Motor neuron (in vitro differentiated cells): ENCODE measurements at places on chromosomes 4 and X. TPM values are rescaled to one million over a fixed set of nuclear protein-coding genes. Genes with fewer than 3 reads are reported as not detected.
A peak's percentile ranks its signal among the peaks of the same experiment; 100 is the strongest.

DNA sequence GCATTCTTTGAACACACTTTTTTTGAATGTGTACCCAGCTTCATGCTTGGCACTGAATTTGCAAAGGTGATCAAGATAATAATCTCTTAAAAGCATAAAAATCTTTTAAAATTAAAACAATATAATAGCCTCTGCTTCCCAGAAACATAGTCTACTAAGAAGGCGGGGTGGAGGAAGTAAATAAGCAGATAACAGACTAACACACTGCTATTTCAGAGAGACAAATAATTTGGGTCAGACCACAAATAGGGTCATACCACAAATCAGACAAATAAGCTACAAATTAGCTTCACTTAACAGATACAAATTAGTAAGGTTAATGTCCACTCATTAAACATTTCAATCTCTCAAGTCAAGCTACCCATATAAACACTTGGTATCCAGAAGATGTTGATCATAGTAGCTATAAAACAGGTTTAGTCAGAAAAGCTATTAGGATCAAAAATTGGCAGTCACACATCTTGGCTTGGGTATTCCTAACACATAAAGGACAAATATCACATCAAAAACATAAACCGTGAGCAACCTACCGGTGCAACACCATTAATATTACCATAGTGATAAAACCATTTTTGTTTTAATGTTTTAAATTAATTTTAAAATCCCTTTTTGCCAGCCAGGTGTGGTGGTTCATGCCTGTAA, 47.3 kb downstream of the PPP3CA start:
- no peak for ATAC-seq

DNA sequence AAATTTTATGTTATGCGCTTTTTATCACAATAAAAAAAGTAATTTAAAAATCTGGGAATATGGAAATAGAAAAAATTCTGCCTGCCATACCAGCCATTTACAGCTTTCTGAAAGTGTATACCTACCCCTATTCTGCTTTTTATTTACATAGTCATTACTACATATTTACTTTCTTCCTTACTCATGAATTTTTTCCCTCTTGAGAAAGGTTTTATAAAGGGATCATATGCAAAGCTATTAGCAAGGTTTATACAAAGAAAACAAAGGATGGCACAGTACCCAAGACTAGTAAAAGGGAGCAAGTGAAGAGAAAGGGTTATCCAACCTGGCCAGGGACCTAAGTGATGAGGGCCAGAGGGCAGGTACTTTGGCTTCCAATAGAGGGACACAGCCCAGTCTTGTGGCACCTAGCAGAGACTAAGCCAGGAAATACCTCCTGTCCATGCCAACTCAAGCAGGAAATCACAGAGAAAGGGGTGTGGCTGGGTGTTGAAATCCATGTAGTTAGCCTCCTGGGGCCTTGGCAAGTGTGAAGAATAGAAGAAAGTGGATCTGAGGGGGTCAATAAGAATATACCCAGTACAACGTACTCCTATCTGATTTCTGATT, 207.3 kb upstream of the VEGFC start:
- peak; percentile 56 for ATAC-seq

DNA sequence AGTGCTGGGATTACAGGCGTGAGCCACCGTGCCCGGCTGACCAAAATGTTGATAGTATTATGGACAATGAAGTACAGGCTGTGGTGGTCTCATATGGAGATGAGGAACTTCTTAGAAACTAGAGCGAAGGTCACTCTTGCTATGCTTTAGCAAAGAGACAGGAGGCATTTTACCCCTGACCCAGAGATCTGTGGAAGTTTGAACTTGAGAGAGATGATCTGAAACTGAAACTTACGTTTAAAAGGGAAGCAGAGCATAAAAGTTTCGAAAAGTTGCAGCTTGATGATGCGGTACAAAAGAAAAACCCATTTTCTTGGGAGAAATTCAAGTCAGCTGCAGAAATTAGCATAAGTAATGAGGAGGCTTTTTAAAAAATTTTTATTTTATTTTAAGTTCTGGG, 8.5 kb upstream of the CTAG2 start:
- ATAC-seq, result no peak

GRCh38 chr4:4333265-4333706, 43.2 kb downstream of the ZBTB49 start:
- ATAC-seq, result no peak

Gene SLC9B1
- 0.28 and 1.5 TPM in 2 replicates for total RNA-seq

GRCh38 chrX:85503258-85504158, 124.0 kb upstream of the POF1B start:
- no peak for ATAC-seq

GRCh38 chr4:53463340-53463739, 85.9 kb downstream of the FIP1L1 start:
- ATAC-seq, result no peak

Gene SCRG1
- total RNA-seq, result 2.8 and 4.1 TPM in 2 replicates

- no peak for ATAC-seq
These were observed 6.7 kb downstream of the MAN2B2 start for GRCh38 chr4:6581566-6582121.

DNA sequence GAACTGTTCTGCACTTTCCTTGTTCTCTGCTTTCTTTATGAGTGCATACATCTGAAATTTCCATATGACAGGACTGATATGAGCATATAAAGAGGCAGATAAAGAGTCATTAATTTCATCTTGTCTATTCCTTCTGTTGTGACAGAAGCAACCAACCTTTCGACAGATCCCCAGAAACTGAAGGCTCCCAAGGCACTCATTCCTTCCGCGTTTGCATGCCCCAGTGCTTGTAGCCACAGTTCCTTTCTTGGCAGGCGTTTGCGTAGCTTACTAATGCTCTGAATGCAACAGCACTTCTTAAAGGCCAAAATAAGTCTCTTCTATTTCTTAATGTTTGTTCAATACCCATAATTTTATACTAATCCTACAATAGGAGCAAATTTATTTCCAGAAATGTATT, 94.0 kb upstream of the TBL1X start:
- ATAC-seq, result no peak

GRCh38 chr4:140038031-140038533, 115.9 kb downstream of the MAML3 start:
- ATAC-seq, result no peak

DNA sequence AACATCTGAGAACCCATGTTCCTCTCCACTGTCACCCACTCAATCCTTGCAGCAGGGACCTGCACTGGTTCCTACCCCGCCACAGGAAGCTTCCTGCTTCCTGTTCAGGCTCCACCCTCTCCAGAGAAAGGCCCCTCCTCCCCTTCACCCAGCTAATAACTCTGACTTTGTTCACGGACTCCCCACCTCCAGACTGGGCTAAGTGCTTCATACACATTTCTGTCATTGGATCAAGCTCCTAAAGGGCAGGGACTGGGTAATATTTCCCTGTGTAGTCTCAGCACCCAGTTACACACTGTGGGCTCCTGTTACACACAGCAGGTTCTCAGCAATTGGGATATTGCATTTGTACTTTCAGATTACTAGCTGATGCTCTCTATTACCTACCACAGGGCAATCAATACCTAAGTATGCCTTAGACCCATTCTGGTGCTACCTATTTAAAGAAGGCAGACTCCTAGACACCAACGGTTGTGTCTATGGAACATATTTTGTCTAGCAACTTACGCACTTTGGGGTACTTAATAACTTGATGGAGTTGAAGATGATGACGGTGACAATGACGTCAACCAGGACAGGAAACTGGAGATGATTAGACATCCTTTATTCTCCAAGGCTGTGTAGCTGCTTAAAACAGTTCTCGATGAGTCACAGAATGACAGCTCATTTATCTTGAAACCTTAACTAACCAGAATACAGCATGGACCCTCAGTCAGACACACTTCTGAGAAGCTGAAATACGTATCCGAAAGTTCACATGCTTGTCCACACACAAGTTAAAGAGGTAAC, 58.1 kb downstream of the MAML3 start:
- ATAC-seq, result peak; percentile 73

DNA sequence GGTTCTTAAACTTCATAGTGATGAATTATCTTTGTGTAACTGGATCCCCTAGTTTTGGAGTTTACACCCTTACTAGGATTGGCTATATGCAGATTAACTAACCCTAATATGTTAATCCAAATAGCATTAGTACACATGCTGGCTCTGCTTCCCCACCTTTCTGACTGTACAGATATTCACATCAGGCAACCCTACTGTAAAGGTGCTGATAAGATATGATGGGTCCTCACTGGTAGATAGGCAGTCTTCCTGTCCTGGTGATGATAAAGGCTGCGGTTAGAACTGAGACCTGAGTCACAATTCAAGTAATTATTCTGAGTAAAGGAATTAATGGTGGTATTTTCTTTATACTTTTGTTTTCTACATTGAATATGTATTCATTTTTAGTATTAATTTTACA, 118.6 kb downstream of the COL4A5 start:
- ATAC-seq, result no peak

GRCh38 chr4:39745920-39746319, 48.0 kb downstream of the UBE2K start:
- no peak for ATAC-seq

Gene ZNF732
- total RNA-seq, result 0.18 and 0.36 TPM in 2 replicates

Gene PNPLA4
- total RNA-seq, result 16.7 and 17.0 TPM in 2 replicates

DNA sequence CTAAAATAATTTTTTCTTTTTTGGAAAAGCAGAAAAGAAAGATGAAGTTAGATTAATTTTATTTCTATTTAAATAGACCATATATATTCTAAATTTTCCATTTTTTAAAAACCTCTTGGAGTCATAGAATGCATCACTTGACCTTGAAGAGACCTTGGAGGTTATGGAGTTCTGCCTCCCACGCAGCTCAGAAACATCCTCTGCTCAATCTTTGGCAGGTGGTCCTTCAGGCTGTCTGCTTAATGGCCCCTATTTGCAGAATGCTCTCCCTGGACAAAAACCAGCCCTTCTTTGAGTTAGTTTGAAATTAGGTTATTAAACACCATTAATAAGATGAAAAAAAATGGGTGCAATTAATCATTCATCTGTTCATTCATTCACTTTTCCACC, 194.1 kb upstream of the TLL1 start:
- no peak for ATAC-seq

- peak; percentile 49 for ATAC-seq
These were observed 286.5 kb downstream of the GLUD2 start for GRCh38 chrX:121333942-121334341.

DNA sequence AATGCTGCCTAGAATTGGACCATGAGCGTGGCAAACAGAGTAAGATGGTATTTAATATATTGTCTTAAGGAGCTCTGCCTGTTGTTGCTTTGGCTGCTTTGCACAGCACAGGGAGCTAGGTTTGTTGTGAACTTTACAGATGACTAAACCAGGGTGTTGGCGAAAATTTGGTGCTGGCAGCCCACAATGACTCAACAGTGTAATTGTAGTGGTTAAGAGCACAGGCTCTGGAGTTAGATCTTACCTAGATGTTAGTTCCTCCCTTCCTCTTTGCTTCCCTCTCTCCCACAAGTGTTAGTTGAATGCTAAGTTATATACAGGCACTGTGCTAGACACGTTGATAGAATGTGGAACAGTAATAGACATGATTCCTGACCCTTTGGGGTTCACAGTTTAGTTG, 128.9 kb upstream of the TRPC5 start:
- ATAC-seq, result no peak

DNA sequence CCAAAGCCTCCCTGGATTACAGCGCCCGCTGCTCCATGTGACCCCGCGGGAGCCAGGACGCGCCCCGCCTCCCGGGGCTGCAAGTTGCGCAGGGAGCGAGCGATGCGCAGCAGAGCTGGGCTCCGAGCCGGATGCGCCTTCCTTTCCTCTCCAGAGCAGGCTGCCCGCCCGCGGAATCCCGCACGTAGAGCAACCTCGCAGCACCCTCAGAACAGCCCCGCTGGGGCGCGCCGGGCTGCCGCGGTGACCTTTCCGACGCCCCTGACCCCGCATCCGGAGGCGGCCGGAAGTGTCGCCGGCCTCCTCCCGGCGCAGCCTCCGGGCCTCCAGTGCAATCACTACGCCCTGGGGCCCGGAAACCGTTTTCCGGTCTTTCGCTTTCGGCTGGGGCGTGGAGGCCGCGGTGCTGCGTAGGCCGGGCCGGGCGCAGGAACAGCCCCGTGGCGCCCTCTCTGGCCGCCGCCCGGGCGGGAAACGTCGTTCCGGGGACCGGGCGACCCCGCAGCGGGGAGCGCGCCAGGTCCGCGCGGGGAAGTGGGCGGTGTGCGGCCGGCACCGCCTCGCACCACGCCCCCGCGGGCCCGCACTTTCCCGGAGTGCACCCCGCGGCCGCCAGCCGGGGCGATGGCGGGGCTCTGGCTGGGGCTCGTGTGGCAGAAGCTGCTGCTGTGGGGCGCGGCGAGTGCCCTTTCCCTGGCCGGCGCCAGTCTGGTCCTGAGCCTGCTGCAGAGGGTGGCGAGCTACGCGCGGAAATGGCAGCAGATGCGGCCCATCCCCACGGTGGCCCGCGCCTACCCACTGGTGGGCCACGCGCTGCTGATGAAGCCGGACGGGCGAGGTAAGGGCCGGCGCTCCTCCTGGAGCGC, at the start of gene CYP4V2:
TSS of gene CYP4V2 (plus strand) at position 368 of the 866 bp plus-strand sequence. CDS start at position 625, 257 bp downstream.
- peak; percentile 86 for ATAC-seq

DNA sequence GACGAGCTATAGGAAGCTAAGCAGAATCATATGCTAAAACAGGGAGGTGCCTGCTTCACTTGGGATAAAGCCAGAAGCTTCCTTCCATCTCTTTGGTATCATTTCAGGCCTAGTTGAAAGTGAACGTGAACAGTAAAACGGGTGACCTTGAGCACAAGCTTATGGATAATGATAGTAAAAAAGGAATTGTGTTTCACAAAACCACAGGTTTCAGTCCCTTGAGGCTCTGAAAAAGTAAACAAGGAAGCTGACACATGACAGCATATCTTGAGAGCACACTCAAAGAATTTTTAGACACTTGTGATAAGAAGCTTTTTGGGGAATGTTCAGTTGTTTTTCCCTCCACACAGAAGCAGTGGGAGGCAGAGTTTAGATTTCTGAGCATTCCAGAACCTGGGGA, 286.1 kb downstream of the DCHS2 start:
- ATAC-seq, result peak; percentile 8

- ATAC-seq, result no peak
These were observed 102.4 kb downstream of the ADGRA3 start for GRCh38 chr4:22413471-22413870.

DNA sequence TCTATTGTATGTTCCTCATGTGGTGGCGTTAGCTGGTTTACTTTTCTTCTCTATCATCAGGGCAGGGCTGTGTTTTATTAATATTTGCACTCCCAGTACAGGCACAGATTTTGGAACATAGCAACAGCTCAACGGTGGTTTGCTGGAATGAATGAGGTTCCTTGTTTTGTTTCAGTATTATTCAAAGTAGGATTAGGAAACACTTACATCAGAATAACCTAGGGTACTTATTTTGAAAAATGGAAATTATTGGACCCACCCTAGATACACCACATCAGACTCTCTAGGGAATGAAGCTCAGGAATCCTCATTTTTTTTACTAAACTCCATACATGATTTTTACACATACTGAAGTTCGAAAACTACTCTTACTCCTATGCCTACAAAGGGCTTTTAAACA, 108.8 kb upstream of the ENPEP start:
- ATAC-seq, result no peak

DNA sequence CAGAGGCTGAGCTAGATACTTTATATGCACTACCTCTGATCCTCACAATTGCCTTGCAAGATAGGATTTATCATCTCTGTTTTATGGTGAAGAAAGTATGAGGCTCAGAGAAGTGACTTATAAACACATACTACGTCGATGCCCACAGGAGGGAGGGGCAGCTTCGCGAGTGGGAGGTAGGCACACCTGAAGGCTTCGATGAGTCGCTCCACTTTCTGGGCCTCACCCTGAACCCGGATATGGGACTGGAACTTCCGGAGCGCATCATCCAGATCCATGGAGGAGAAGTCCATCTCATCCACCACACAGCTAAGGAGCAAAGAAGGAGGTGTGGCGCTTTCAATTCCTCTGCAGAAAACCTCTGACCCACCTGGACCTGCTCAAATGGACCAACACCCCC, 22.9 kb upstream of the KDM5C start:
- no peak for ATAC-seq
